Stimulated activated CD4-positive, alpha-beta T cell treated with anti-CD3 and anti-CD28 coated beads, Interleukin-1b, Interleukin-23, amount 100 ng/mL, for 1 hour (primary cell): ENCODE measurements at places on chromosomes 4 and X.

DNA sequence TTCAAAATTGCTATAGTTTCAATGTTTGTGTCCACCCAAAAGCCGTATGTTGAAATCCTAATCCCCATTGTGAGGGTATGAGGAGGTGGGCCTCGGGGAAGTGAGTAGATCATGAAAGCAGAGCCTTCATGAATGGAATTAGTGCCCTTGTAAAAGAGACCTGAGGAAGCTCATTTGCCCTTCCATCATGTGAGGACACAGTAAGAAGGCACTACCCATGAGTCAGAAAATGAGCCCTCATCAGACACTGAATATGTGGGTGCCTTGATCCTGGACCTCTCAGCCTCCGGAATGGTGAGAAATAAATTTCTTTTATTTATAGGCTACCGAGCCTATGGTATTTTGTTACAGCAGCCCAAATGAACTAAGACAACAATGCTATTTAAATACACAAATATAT, 57.7 kb upstream of the EFHC2 start:
- DNase-seq: no peak

- DNase-seq: no peak
Measured at GRCh38 chr4:59920416-59920815, 1279.7 kb upstream of the ADGRL3 start.

- DNase-seq: no peak
Measured at GRCh38 chr4:148964456-148964855, 522.2 kb upstream of the NR3C2 start.

GRCh38 chr4:23441530-23442069, 448.2 kb downstream of the PPARGC1A start:
- DNase-seq: no peak

GRCh38 chr4:75107755-75108612, 175.1 kb downstream of the PARM1 start:
- no peak for DNase-seq

DNA sequence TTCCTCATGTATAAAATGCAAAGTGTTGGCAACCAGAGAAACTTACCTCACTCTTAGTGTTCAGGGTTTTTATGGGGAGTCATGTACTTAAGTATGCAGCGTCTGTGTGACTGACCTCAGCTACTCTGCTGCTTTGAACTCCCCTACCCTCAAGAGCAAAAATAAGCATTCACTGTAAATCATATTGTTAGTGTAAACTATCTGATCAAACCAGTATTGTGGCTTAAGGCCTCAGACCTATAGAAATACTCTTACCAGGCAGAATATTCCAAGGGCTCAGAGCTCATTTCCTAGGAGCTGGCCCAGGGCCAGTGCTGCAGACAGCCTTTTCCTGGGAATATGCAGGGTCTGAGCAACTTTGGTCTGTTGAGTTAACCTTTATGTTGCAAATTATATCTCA, 453.1 kb downstream of the CCSER1 start:
- no peak for DNase-seq

- no peak for DNase-seq
Measured at GRCh38 chrX:40947276-40947675, 138.0 kb upstream of the USP9X start.

GRCh38 chr4:38769857-38770256, 12.9 kb downstream of the TLR10 start:
- DNase-seq: no peak

DNA sequence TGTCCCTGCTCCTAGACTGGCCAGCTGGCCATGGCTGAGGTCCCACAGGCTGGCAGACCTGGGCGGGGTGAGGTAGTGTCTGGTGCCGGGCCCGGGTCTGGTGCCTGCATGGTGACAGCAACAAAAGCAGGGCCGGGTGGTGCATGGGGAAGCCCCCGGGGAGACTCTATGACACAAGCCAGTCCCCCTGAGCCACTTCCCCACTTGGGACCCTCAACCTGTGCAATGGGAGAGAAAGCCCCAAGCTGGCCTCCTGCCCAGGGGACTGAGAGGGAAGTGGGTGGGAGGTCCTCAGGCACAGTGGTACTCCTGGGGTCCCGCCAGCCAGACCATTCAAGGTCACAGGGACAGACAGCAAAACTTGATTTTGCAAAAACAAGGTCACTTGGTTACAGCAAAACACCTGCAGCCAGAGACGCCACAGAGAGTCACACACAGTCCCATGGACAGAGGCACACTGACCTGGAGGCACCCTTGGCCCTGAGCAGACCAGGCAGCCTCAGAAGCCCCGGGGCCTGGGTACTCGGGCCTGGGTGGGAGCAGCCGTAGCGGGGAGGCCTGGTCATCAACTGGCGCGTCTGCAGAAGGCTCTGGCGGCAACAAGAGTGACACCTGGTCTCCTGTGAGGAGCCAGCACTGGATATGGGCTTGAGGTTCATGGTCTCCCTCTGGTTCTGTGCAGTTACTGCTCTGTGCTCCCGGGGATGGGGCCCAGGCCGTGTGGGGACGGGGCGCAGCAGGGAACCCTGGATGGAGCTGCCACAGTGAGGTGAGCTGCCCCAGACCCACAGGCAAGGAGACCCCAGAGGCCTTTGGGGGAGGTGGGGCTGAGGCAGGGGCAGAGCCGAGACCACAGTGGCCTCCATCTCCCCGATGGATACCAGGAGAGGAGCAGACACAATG, 60.6 kb downstream of the HTRA3 start:
- no peak for DNase-seq

DNA sequence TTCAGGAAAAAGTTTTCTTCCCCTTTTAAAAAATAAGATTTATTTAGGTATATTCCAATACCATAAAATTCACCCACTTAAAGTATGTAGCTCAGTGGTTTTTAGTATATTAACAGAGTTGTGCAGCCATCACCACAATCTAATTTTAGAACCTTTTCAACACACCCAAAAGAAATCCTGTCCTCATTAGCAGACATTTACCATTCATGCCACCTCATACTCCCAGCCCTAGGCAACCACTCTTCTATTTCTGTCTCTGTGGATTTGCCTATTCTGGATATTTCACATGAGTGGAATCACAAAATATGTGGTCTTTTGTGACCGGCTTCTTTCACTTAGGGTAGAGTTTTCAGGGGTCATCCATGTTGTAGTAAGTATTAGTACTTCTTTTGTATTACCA, 7.4 kb downstream of the ZNF81 start:
- DNase-seq: no peak

DNA sequence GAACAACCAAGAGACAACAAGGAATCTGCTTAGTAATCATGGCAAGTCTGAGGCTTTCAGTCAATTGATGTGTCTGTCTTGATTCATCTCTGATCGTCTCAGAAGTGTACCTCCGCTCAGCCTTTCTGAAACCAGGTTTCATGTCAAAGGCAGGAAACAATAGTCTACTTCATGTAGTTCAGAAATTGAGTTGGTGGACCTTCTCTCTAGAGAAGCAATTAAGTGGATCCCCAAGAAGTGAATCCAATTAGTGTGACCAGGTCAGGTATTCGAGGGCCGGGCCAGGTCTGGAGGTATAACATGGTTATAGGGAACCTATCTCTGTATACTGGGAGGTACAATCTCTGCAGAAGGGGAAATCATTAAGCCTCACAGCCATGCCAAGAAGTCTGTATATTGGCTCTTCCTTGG, 32.0 kb downstream of the DAPP1 start:
- no peak for DNase-seq

GRCh38 chrX:139026811-139027210, 315.3 kb upstream of the FGF13 start:
- no peak for DNase-seq

GRCh38 chr4:40289366-40290188, 45.6 kb upstream of the CHRNA9 start:
- no peak for DNase-seq

DNA sequence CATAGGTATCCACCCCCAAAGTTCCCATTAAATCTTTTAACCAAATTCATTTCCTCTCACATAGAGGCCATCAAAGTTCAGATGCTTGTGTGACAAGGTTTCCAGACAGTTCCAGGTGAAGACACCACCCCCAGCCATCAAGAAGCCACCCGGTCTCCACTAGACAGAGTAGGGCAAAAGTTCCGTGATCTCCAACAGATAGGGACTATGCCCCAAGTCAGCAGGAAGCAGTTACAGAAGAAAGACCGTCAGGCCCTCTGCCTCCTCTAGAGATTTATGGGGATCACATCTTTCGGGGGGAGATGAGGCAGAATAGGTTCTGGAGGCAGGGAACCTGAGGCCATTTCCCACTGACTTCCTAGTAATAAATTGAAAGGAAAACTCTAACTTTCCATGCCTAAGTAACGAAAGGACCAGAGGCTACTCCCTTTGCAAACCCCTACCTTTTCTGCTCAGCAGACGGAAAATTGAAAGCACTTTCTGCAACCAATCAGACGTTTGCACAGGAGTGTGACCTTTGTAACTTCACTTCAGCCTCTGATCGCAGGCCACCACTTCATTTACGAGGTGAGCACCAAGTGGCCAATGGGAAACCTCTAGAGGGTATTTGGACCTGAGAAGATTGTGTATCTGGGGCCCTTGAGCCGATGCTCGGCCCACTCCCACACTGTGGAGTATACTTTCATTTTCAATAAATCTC, 18.5 kb upstream of the ZNF280C start:
- DNase-seq: no peak

DNA sequence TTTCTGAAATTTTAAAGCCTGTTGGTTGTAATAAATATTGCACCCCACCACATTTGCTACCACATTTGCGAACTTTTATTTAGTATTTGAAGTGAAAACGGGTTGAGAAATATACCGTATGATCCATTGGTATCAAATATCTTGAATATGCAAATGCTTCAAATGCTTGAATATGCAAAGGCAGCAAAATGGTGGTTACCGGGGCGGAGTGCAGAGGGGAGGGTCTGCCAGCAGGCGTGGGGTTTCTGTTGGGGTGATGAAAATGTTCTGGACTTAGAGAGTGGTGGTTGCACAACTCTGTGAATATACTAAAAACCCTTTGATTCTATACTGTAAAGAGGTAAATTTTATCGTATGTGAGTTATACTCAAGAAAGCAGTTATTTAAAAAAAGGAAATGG, 35.3 kb downstream of the SHROOM2 start:
- no peak for DNase-seq

DNA sequence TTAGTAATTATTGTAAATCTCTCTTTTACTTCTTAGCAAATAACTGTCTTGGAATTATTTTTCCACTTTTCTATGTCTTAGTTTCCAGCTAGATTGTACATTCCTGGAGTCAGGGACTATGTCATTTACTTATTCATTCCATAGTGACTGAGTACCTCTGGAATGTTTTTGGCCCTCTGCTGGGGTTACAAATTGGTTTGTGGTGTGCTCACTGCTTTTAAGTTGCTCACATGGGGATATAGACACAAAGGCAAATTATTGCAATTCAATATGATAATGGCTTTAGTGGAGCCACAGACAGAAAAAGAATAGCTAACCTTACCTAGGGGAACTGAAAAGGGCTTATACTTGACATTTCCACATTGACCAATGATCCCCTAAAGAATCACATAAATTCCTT, 63.7 kb upstream of the PDGFRA start:
- DNase-seq: no peak

DNA sequence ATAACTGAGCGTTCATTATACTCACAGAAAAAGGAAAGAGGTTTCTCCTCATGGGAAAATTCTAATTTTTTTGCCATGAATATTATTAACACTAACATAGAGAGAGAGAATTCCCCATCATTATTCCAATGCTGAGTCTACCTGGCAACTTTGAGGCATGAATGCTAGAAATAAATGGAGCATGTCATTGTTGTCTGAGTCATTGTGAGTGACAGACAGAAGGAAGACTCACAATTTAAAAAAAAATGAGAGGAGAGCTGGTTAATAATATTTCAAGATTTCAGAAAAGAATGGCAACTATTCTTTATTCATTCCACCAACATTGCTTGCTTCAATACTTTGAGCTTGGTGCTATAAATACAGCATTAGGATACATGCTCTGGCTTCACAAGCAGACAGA, 170.4 kb upstream of the HS3ST1 start:
- no peak for DNase-seq

GRCh38 chrX:150370589-150371312, 7.6 kb downstream of the MAMLD1 start:
- DNase-seq: no peak

DNA sequence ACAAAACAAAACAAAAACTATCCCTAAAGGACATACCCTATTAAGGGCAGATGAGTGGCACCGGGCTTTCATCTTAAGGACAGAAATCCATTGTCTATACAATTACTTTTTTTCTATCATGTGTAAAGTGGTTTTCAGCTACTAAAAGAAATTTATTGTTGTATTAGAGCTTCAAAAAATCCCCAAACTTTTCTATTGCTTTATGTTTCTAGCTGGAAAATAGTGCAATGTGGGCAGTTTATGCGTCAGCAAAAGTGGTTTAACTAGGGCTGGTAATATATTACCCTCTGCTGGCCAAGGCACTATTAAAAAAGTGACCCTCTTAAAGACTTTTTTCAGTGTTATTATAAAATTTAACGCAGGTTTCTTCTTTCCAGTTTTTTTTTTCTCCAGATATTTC, 15.5 kb upstream of the GPR82 start:
- no peak for DNase-seq

GRCh38 chr4:6079965-6080364, 61.7 kb upstream of the C4orf50 start:
- DNase-seq: no peak

- DNase-seq: no peak
Measured at GRCh38 chr4:25068386-25068785, 37.6 kb upstream of the LGI2 start.

DNA sequence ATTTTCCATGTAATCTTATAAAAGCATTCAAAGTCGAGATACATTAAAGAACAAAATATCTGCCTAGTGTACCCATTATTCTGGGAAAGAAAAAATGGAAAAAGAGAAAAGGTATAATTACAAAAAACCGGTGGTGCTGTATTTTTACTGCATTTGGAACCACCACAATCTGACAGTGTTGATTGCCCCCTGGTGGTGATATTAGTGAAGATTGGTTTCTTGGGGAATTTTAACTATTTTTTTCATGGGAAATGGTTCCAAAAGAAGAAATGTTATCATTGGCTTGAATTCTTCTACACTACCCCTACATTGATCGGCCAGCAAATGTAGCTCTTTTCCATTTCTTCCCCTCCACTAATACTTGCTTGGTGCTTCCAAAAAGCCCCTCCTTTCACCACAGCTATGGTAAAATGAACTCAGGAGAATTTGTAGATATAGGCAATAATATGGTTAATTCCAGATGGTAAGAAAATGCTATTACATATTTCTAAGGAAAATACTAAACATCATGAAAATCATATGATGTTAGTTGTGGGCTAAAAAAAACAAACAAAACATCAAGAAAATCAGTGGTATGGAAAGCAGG, 50.0 kb downstream of the COX18 start:
- DNase-seq: no peak

GRCh38 chr4:184293552-184293951, 75.9 kb upstream of the ENPP6 start:
- DNase-seq: no peak

DNA sequence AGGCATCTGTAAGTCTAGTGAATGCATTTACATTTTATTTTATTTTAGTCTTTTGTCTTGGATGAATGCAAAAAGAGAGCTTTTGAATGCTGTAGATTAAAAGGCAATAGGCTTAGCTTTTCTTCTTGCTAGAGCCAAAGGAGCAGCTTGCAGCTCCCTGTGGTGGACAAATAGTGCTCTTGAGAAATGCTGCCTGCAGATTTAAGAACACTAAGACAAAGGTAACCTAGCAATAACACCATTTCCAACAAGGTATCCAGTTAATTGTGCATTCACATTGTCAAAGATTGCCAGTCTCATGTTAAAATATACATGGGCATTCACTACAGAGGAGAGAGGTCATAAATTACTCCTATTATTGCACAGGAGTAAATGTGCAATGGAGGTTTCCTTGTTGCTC, 859.2 kb upstream of the PRKX start:
- no peak for DNase-seq

GRCh38 chrX:117053260-117053659, 590.5 kb upstream of the CT83 start:
- no peak for DNase-seq

GRCh38 chrX:21255032-21255618, 119.1 kb upstream of the CNKSR2 start:
- no peak for DNase-seq
